ENCODE measurements at places on chromosomes 7 and 10. TPM values are rescaled to one million over a fixed set of nuclear protein-coding genes. Genes with fewer than 3 reads are reported as not detected.

GRCh38 chr10:29839826-29840515 is 205.2 kb upstream of the SVIL start:
- peak; percentile 81 for DNase-seq

The COBL gene
- 27.3 TPM for polyA plus RNA-seq

DNA sequence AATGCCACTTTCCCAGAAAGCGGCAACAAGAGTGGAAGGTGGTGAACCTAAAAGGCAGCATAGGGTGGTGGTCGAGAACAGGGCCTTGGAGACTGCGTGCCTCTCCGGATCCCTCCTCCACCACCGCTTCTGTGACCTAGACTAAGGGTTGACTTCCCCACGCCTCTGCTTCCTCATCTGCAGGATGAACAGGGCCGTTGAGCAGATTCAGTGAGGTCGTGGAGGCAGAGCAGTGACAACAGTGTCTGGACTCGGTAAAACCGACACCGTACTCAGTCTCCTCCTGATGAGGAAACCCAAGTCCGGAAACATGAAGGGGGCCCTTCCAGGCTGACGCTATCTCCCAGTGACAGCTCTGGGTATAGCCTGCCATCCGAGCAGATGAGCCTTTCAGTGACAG is 162.6 kb downstream of the CELF2 start:
- DNase-seq, result no peak

The AKR1C8 gene
- not detected for polyA plus RNA-seq

The GPR15LG gene
- 652 TPM for polyA plus RNA-seq

The ANXA7 gene
- 72.7 TPM for polyA plus RNA-seq

GRCh38 chr10:71392791-71393781 is 3.6 kb upstream of the CDH23 start:
- no peak for DNase-seq

The RNF32 gene
- 3.7 TPM for polyA plus RNA-seq

- DNase-seq, result no peak
These were observed at the start of gene DDC for GRCh38 chr7:50564640-50565558. DDC (minus strand) TSS chr7:50565405; CDS start chr7:50544085, 21,320 bp downstream.

GRCh38 chr7:139995017-139995915 is 67.5 kb downstream of the PARP12 start:
- DNase-seq, result no peak

The KIFBP gene
- polyA plus RNA-seq, result 13.8 TPM

GRCh38 chr7:43248961-43249822 is 136.7 kb downstream of the HECW1 start:
- peak; percentile 73 for DNase-seq

- DNase-seq, result no peak
These were observed 25.0 kb downstream of the SPAG6 start for GRCh38 chr10:22370320-22370719.

DNA sequence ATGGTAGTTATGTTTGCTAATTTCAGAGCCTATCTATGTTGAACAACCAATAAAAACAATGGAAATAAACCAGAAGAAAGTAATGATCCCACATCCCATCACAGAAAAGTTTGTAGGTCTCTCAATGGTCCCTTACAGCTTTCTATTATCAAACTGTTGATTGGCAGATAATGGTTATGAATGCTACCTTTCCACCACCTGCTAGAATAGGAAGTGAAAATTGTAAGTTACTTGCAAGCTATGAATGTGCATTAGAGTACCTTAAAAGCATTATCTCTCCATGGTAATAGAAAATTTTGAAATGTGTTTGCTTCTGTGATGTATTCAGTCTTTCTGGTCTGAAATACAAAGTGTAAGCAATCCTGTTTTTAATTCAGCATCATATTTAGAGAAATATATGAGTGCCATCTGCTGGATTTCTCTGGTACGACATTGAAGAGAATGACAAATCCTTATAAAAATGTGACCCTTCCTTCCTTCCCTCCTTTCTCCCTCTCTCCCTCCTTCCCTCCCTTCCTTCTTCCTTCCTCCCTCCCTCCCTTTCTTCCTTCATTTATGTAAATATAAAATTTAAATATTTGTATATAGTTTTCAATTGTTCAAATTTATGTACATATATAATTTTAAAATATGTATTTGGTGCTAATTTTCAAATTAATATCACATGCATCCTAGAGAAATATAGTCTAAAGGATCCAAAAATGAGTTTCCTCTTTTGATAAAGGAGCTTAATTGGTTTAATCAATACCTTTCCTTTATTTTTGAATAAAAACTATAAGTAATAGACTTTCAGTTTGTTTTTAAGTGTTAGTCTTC is 41.4 kb upstream of the PNLIPRP3 start:
- DNase-seq, result no peak

The MRPL43 gene
- polyA plus RNA-seq, result 111 TPM

The ECHDC3 gene
- polyA plus RNA-seq, result 4.8 TPM

The BTBD16 gene
- polyA plus RNA-seq, result not detected

- DNase-seq, result no peak
These were observed 959 bp upstream of the FAM107B start for GRCh38 chr10:14775656-14776055.
